ENCODE measurements at places on chromosomes 5 and 9.

DNA sequence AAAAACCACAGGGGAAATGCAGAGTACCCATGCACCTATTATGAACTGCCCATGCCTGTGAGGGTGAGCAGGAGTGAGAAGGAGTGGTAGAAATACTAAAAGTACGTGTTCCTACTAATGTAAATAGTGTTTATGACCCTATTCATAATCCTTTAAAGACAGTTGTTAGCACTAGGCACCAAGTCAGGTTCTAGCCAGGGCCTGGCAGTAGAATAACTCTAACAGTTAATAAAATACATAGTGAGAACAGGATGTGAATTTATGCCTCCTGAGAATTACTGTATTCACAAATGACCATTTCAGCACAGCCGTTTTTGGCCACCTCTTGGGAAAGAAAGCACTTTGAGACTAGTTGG is 103.2 kb upstream of the TARS1 start:
- no peak for ATAC-seq

DNA sequence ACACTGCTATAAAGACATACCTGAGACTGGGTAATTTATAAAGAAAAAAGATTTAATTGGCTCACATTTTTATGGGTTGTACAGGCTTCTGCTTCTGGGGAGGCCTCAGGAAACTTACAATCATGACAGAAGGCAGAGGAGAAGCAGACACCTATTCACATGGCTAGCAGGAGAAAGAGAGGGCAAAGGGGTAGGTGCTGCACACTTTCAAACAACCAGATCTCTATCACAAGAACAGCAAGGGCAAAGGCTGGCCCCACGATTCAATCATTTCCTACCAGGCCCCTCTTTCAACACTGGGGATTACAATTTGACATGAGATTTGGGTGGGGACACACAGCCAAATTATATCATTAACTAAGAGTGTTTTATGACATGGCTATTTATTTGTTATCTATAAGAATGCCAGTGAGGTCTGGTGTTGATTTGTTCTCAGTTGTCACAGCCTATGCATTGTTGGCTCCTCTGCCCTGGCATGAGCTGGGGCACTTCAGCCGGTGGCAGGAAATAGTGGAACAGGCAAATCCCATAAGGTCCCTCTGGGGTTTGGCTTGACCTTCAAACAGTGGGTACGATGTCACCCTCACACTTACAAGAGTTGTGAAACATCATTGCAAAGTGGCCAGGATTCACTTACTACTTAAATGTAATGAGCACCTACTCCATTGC is 44.1 kb downstream of the SPARC start:
- no peak for ATAC-seq

GRCh38 chr9:14797435-14797834 is 74.9 kb upstream of the CER1 start:
- ATAC-seq: peak; percentile 55

GRCh38 chr9:97923529-97924108 is 1.3 kb upstream of the TRMO start:
- ATAC-seq: peak; percentile 23

DNA sequence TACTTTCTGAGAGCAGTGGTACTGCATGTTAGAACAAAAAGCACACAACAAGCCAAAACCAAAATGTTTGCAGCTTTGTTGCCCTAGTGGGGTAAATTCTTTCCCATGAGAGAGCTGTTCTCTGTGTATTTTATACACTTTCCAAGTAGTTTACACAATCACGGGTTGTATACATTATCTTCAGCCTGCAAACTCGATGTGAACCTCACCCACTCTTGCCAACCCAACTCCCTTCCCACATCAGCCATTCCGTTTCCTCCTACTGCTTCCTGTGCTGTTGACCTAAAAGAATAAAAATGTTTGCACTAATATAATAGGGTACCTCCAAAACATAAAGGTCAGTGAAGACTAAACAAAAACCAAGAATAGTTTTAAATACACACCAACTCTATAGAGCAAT is 47.0 kb downstream of the IQGAP2 start:
- peak; percentile 25 for ATAC-seq

DNA sequence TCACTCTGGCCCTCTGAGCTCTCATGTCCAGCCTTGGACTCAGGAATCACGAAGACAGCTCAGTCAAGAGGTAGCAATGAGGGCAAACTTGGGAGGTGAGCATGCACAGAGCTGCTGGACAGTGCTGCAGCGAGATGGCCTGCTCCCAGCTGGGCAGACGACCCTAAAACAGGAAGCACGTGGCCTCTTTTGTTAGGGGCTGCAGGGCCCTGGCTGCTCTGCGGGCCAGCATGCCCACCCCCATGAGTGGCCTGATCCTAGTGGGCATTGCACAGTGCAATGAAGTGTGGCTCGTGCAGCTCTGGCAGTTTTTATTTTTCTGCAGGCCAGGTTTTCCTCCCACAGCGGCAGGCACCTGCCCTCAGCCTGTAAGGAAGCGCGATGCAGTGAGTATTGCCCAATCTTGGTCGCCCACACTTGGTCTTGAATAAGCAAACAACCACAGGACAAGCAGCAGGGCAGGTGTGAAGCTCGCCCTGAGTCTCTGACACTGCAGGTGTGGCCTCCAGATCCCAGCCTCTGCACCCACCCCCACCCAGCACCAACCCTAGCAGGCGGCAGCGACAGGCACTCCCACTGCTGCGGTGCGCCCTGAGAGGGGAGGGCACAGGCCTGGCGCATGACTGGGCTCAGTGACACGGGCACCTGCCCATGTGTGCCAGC is 60.8 kb downstream of the SEMA4D start:
- ATAC-seq: no peak

DNA sequence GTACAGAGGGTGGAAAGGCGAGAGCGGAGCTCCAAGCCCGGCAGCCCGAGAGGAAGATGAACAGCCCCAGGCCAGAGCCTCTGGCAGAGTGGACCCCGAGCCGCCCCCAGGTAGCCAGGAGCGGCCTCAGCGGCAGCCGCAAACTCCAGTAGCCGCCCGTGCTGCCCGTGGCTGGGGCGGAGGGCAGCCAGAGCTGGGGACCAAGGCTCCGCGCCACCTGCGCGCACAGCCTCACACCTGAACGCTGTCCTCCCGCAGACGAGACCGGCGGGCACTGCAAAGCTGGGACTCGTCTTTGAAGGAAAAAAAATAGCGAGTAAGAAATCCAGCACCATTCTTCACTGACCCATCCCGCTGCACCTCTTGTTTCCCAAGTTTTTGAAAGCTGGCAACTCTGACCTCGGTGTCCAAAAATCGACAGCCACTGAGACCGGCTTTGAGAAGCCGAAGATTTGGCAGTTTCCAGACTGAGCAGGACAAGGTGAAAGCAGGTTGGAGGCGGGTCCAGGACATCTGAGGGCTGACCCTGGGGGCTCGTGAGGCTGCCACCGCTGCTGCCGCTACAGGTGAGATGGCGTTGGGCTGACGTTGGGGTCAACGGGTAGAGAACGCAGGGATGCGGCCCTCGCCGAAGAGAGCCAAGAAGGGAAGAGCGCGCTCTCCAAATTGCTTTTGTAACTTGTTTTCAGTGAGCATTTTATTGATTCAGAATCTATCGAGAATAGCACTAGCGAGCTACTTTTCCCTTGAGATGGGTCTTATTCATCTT is at the start of gene PTGER4:
TSS of gene PTGER4 (plus strand) at position 3 of the 769 bp plus-strand sequence. CDS start 1,079 bp downstream, outside the sequence.
- no peak for ATAC-seq

GRCh38 chr5:133974142-133974541 is 5.7 kb upstream of the C5orf15 start:
- ATAC-seq: no peak

GRCh38 chr9:109012009-109012875 is 1.1 kb downstream of the CTNNAL1 start:
- peak; percentile 30 for ATAC-seq

DNA sequence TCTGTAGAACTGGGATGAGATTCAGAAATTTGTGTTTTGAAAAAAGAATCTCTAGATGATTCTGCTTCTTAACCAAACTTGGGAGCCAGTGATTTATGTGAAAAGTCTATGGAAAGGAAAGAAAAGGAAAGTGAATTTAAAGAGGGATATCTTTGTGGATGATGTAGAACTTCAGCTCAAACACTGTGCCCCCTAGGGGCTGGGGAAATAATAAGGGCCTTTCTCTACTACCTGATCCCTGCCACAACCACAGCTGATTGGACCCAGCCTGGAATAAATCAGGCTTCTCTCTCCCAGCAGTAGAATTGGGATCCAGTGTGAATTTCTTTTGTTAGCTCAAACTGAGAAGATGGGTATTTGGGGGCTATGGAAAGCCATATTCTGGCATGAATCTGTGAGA is 155.0 kb downstream of the PRELID2 start:
- ATAC-seq: no peak

GRCh38 chr5:150636391-150637244 is 3.8 kb upstream of the SYNPO start:
- peak; percentile 53 for ATAC-seq

DNA sequence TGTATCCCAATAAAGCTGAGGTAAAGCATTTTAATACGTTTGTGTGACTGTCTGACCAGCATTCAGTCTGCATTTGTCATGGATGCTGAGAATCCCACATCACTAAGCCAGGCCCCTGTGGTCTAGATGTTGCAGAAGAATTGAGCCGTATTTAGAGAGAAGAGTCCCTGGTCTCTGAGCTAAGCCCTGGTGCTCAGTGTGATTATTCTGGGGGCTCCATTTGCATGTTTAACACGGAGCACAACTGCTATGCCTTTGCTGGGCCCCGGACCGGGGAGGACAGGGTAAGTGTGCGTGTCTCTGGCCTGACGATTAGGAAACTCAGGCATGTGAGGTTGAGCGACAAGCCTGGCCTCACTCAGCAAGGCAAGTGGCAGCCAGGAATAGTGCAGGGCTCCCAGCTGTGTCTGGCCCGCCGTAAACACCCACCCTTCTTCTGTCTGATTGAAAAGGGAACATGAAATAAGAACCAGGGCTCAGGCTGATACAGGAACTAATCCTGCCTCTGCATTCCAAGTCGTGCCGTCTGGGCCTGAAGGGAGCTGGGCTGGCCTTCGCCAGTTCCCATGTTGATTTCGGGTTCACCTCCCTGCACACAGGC is 22.3 kb downstream of the FAM78A start:
- peak; percentile 48 for ATAC-seq

GRCh38 chr5:1795506-1795905 is 4.1 kb downstream of the MRPL36 start:
- no peak for ATAC-seq

DNA sequence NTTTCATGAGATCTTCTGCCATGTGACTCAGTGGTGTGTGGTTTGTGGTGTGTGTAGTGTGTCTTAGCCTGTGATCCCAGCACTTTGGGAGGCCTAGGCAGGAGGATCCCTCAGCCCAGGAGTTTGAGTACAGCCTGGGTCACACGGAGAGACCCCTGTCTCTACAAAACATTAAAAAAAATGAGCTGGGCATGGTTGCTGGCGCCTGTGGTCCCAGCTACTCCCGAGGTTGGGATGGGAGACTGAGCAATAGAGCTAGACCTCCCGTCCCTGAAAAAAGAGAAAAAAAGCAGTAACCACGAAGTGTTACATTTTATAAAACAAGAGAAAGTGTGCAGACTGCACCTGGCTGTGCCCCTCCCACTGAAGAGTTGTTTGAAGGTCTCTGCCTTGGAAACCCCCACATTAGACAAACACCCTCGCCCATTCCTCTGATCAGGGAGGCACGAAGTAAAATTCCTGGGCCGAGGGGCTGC is 21.2 kb upstream of the RNU6ATAC start:
- ATAC-seq: no peak

DNA sequence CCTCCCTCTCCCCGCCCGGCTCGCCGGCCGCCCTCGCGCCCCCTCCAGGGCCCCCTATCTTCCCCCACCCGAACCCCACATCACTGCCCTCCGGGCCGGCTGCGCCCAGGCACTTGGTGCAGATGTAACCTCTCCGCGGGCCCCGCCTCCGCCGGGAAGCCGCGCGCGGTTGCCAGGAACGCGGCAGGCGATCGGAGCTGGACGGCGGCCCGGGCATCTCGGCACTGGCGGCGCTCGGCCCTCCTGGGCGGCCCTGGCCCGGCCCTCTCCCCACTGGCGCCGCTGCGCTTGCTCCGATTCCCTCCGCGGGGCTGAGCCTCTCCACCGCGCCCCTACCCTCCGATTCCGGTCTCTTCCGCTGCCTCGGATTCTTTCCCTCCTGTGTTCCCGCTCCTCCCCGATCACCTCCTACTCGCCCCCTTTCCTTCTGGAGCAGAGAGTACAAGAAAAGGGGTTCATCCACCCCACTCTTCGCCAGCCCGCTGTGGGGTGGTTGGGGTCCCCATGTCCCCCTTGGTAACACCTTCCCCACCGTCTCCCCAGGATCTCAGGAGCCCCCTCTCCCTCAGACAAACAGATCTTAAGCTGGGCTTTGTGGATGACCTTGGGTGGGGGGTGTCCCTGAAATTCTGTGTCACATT is 70.6 kb downstream of the C9orf50 start:
- peak; percentile 88 for ATAC-seq

- no peak for ATAC-seq
These were observed 379.0 kb upstream of the RPS23 start for GRCh38 chr5:82657033-82657699.

All from motor neuron (in vitro differentiated cells).